ENCODE measurements at places on chromosomes 5 and 9. TPM values are rescaled to one million over a fixed set of nuclear protein-coding genes. Genes with fewer than 3 reads are reported as not detected.

PHF19 gene
- 20.5 TPM for total RNA-seq

POU5F2 gene
- total RNA-seq, result 8.7 TPM

PCDHA3 gene
- 19.6 TPM for total RNA-seq

DNA sequence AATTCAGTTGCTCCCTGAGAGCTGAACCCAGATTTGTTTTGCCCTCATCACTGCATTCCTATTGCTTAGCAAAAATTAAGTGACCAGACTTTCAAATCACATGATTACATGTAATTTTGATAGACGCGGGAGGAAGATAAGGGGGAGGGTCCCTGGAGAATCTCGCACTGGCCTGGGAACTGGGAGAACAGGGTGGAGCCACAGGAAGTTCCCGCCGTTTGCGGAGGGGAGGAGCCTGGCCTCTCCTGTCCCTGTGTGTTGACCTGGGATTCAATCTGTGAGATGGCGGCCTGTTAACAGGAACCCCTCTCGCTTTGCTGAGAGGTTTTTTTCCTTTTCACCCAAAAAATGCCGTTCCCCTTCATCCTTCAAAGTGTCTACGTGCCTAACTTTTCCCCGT is 142.9 kb upstream of the OR13F1 start:
- no peak for DNase-seq

DNA sequence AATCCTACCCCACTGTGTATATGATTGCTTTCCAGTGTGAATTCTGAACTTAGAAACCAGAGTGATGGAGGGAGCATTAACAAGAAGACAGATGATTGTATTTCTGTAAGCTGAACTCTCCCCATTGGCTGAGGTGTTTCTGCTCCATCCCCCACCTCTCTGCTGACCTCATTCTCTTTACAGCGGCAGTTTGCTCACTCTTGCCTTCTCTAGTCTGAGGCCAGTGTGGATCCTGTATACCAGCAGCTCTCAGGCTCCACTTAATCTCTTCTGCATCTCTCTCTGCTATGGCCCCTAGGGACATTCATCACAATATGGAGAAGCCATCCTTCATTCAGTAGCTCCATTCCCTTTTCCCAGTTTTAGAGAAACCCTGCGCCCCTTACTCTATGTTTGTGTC is 358.8 kb downstream of the MAN2A1 start:
- DNase-seq, result no peak

GRCh38 chr9:83520292-83520691 is 17.9 kb downstream of the FRMD3 start:
- DNase-seq, result no peak

GRCh38 chr5:162485666-162486292 is 418.2 kb downstream of the GABRG2 start:
- DNase-seq, result no peak

GRCh38 chr5:147786142-147786541 is 3.6 kb upstream of the JAKMIP2 start:
- DNase-seq, result no peak

GRCh38 chr9:108680946-108681345 is 174.8 kb downstream of the ACTL7B start:
- DNase-seq, result no peak
